ENCODE measurements at places on chromosomes 3 and 15. TPM values are rescaled to one million over a fixed set of nuclear protein-coding genes. Genes with fewer than 3 reads are reported as not detected.
A peak's percentile ranks its signal among the peaks of the same experiment; 100 is the strongest.

- peak overlapping the region; percentile 90 for H3K27ac ChIP-seq
- no peaks in the 10 kb centered on the region for H3K27me3 ChIP-seq
- no peak for DNase-seq
- peaks cover 32% of the 10 kb centered on the region for H3K36me3 ChIP-seq
Observed at GRCh38 chr3:187041362-187042307, 97.7 kb downstream of the RPL39L start.

DNA sequence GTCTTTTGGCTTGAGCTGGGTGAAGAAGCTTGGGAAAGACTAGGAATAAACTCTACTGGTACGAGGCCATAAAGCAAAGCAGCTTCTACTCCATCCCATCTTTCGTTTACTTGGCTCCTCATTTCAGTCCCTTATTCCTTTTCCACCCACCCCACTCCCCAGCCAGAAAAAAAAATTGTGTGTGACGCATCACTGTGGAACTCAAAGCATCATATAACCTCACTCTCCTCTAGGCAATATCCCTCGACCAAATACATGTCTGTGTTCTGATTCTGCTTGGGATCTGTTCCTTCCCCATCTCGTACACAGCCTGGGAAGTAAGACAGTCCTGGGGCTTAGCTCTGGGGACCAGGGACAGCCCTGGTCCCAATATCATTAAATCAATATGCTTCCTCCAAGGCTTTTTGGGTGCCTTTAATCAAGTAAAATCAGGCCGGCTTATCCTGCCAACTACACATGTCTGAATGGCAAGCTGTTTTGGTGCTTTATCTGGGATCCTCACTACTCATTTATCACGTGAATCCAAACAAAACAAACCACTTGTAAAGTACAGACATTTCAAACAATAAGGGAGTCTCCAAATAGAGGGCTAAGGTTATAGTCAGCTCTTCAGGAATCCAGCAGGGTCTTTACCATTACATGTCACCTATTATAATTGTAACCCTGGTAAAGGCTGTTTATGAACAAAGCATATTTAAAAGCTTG lies 74.9 kb upstream of the ZBED2 start:
- DNase-seq, result no peak
- H3K27me3 ChIP-seq, result no peaks in the 10 kb centered on the region
- no peak overlapping the region for H3K27ac ChIP-seq

DNA sequence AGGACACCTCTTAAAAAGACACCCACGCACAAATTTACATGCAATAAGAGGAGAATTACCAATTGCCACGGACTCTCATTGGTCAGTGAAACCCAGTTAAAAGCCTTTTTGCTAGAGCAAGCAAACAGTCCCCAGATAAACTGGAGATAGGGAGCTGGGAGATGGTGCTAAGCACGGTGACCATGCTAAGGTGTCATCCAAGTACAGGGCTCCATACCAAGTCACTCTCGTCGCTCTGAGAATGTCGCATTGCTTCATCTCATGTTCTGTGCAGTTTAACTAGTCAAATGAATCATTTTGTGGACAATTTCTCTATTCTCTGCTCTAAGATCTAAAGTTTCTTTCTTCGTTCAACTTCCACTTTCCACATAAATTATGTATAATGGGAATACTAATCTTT lies 581.9 kb downstream of the AGBL1 start:
- no peaks in the 10 kb centered on the region for H3K4me1 ChIP-seq
- DNase-seq, result no peak
- no peak overlapping the region for H3K27ac ChIP-seq
- no peaks in the 10 kb centered on the region for H3K27me3 ChIP-seq
- no peaks in the 10 kb centered on the region for H3K36me3 ChIP-seq
- H3K4me3 ChIP-seq, result no peak overlapping the region

DNA sequence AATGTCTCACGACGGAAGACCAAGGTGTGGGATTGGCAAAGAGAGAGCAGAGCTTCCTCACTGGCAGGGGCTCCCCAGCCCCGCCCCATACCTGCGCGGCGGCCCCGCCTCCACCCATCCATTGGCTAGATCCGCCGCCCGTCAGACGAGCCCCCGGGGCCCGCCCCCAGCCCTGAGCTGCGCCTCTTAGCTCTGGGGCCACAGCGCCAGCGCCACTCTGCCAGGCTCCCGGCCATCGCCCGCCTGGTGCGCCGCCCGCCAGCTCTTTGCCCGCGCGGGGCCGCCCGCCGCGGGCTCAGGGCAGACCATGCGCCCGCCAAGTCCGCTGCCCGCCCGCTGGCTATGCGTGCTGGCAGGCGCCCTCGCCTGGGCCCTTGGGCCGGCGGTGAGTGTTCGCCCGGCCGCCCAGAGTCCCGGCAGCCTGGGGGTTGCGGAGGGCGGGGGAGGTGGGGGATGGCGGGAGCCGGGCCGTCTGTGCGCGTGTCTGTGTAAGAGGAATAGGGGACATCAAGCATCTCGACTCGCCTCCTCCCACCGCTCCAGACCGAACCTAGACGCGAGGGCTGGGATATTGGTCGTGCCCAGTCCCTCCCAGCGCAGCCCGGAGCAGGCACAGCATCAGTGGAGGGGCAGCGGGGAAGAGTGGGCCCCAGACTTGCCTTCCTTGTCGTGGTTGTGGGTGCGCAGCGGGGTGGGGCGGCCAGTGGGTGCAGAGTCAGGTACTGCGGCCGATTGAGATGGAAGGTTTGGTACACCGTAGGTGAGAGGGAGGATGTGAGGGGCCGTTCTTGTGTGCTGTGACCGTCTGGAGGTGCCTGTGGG lies at the start of gene VIPR1:
TSS of gene VIPR1 (plus strand) at position 215 of the 822 bp plus-strand sequence. CDS start at position 308, 93 bp downstream.
- DNase-seq, result no peak
- peaks cover 6% of the 10 kb centered on the region for H3K27me3 ChIP-seq
- no peaks in the 10 kb centered on the region for H3K36me3 ChIP-seq
- H3K4me1 ChIP-seq, result peaks cover 6% of the 10 kb centered on the region
- peak within 1 kb of the TSS; percentile 87 for H3K4me3 ChIP-seq

- no peak for DNase-seq
- H3K4me3 ChIP-seq, result no peak overlapping the region
- no peaks in the 10 kb centered on the region for H3K36me3 ChIP-seq
- H3K27me3 ChIP-seq, result no peaks in the 10 kb centered on the region
- no peaks in the 10 kb centered on the region for H3K4me1 ChIP-seq
Observed at GRCh38 chr3:143771258-143771657, 77.0 kb downstream of the SLC9A9 start.

DNA sequence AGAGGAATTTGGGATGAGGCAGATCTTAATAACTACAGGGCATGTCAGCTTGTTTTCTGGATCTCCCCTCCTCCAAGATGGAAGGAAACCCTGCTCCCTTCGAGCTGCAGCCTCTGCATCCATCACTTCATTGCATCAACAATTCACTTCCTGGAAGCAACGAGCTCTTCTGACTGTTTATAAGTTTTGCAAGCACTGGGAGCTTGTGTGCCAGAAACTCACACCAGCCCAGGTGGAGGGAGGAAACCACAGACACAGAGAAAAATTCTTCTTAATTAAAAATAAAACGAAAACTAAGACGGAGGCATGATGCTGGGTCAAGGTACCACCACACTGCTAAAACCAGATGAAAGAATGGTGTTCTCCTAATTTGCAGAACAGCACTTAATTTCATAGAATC lies 10.6 kb downstream of the LRIG1 start:
- H3K4me3 ChIP-seq, result no peak overlapping the region
- DNase-seq, result no peak
- no peaks in the 10 kb centered on the region for H3K36me3 ChIP-seq
- peaks cover 19% of the 10 kb centered on the region for H3K4me1 ChIP-seq

- no peaks in the 10 kb centered on the region for H3K4me1 ChIP-seq
- no peak for DNase-seq
- H3K27ac ChIP-seq, result no peak overlapping the region
- no peaks in the 10 kb centered on the region for H3K36me3 ChIP-seq
Observed at GRCh38 chr3:8517487-8517886, 15.9 kb downstream of the LMCD1 start.

DNA sequence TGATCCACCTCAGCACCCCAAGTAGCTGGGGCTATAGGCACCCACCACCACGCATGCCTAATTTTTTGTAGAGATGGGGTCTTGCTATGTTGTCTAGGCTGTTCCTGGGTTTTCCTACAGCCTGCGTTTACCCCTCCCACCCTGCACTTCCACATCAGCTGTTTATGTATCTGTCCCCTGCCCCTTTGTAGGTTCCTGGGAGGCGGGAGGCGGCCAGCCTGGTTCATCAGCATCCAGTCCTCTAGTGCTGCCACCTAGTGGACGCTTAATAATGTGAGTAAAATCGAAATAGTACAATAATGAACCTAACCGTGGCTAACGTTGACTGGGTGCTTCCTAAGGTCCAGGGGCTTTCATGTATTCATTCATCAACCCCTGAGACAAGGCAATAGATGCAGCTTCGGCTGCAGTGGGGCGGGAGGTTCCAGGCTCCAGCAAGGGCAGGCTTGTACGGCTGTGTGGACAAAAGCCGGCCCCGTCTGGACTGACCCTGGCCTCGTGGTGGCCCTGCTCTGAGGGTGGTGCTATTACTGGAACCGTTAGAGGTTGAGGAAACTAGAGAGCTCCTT lies 1.2 kb upstream of the LCTL start:
- no peaks in the 10 kb centered on the region for H3K27me3 ChIP-seq
- no peak overlapping the region for H3K4me3 ChIP-seq
- H3K36me3 ChIP-seq, result no peaks in the 10 kb centered on the region
- H3K4me1 ChIP-seq, result no peaks in the 10 kb centered on the region
- peak; percentile 17 for DNase-seq
- H3K27ac ChIP-seq, result no peak overlapping the region

- no peaks in the 10 kb centered on the region for H3K36me3 ChIP-seq
- no peak overlapping the region for H3K27ac ChIP-seq
- H3K4me1 ChIP-seq, result no peaks in the 10 kb centered on the region
- no peaks in the 10 kb centered on the region for H3K27me3 ChIP-seq
- no peak for DNase-seq
Observed at GRCh38 chr3:9727041-9727595, 4.4 kb upstream of the BRPF1 start.

DNA sequence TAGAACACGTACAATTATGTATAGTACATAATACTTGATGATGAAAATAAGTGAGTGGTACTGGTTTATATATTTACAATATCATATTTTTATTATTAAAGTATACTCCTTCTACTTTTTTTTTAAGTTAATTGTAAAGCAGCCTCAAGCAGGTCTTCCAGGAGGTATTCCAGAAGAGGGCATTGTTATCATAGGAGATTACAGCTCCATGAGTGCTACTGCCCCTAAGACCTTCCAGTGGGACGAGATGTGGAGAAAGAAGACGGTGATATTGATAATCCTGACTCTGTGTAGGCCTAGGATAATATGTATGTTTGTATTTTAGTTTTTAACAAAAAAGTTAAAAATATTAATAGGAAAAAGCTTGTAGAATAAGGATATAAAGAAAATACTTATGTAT lies 40.3 kb upstream of the SCN5A start:
- H3K4me1 ChIP-seq, result no peaks in the 10 kb centered on the region
- no peak overlapping the region for H3K27ac ChIP-seq
- H3K27me3 ChIP-seq, result no peaks in the 10 kb centered on the region
- no peaks in the 10 kb centered on the region for H3K36me3 ChIP-seq
- H3K4me3 ChIP-seq, result no peak overlapping the region

ATP13A4 gene
- total RNA-seq, result 1.0 TPM

DNAJC13 gene
- 28.1 TPM for total RNA-seq

GTF2E1 gene
- 22.8 TPM for total RNA-seq

CACNA2D3 gene
- not detected for total RNA-seq

SUSD5 gene
- total RNA-seq, result 0.05 TPM

KCNAB1 gene
- not detected for total RNA-seq

SGO1 gene
- total RNA-seq, result 16.5 TPM

CFAP92 gene
- total RNA-seq, result not detected

RPS27L gene
- total RNA-seq, result 144 TPM

SLC28A2 gene
- total RNA-seq, result not detected

EOMES gene
- 5.5 TPM for total RNA-seq

MORC1 gene
- not detected for total RNA-seq

LMOD3 gene
- not detected for total RNA-seq

Measured in GM12878 (cell line).